ENCODE measurements at places on chromosomes 2 and 18.

DNA sequence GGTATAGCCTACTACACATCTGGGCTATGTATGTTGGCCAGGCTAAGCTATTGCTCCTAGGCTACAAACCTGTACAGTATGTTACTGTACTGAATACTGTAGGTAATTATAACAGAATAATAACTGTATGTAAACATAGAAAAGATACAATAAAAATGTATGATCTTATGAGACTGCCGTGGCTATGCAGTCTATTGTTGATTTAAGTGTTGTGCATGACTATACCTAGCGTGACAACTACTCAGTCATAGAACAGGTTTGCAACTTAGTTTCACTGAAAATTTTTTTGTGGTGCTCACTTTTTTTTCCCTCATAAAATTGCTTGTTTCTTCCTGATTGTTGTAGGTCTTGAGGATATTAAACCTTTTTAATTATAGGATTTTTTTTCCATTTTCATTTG lies 25.9 kb downstream of the KCMF1 start:
- no peak for DNase-seq

- no peak for DNase-seq
Observed at GRCh38 chr2:181846399-181847197, 44.9 kb upstream of the ITPRID2 start.

GRCh38 chr2:177124371-177124770 lies 88.2 kb upstream of the HNRNPA3 start:
- DNase-seq, result no peak

GRCh38 chr2:174914853-174915760 lies 90.1 kb downstream of the CHN1 start:
- DNase-seq, result no peak

DNA sequence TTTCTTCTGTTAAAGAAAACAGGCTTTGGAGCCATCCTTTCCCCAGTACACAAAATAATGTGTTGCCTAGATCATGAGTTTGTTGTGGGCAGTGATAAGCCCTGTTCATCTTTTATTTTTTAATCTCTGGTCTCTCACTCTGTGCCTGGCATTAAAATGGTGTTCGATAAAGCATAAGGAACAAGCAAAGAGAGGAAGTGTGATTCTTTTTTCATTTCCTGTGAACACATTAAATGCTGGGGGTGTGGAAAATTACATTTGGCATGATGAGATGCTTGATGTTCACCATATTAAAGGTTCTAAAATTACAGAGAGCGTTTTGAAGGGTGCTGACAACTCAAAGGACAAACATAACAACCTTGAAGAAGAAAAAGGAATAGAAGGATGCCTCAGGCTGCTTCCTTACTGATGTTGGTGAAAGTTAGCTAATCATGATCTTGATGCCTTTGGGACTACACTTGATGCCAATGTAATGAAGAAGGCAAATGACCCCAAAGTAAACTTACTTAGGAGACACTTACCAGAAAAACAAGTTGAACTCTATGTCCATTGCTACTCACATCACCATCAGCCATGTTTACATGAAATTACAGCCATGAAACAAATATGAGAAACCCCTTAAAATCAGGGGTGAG lies 33.0 kb downstream of the TMEFF2 start:
- DNase-seq, result no peak

- DNase-seq, result no peak
Observed at GRCh38 chr2:43255296-43255910, 29.0 kb upstream of the ZFP36L2 start.

All from stimulated activated CD8-positive, alpha-beta memory T cell treated with anti-CD3 and anti-CD28 coated beads, Interleukin-7, amount 100 ng/mL, for 1 hour (primary cell).